ENCODE measurements at places on chromosomes 4 and X. TPM values are rescaled to one million over a fixed set of nuclear protein-coding genes. Genes with fewer than 3 reads are reported as not detected.

The GUCY1B1 gene
- 14.4 TPM for total RNA-seq

The PABPC4L gene
- 6.0 TPM for total RNA-seq

DNA sequence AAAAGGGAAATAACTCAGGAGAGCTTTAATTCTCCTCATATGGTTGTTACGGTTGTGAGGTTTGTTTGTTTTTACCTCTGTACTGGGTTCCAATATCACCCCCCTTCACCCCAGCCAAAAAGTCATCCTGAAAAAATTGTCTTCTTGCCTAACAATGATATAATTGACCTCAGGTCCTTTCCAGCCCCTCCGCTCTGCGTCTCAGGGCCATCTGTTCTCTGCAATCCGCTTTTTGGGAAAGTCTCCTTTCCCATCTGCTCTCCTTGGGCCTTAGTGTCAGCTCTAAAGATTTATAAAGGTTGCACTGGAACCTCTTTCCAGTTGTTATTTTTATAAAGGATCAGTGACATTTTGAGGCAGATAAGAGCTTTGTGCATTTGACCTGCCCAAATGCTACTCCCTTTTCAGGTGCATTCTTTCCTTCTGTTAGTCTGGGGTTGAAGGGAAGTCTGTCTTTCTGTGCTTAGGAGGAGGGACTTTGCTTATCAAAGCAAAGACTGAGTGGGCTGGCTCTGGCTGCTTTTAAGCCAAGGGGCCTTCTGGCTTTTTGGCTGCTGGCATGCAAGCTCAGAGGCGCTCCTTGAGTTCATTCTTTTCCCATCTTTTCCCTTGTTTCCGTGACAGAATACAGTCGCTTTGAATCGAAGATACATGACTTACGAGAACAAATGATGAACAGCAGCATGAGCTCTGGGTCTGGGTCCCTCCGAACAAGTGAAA is 34.1 kb downstream of the DLG3 start:
- H3K36me3 ChIP-seq, result no peaks in the 10 kb centered on the region
- H3K27me3 ChIP-seq, result peaks cover 18% of the 10 kb centered on the region
- H3K27ac ChIP-seq, result peak overlapping the region; percentile 29
- no peak overlapping the region for H3K4me3 ChIP-seq

GRCh38 chr4:16119981-16120380 is 36.2 kb upstream of the PROM1 start:
- H3K36me3 ChIP-seq, result no peaks in the 10 kb centered on the region
- no peak for DNase-seq
- H3K4me1 ChIP-seq, result peaks cover 48% of the 10 kb centered on the region
- no peaks in the 10 kb centered on the region for H3K27me3 ChIP-seq
- H3K4me3 ChIP-seq, result no peak overlapping the region
- no peak overlapping the region for H3K27ac ChIP-seq

The CXXC4 gene
- total RNA-seq, result 1.6 TPM
